ENCODE measurements at places on chromosomes 16 and 17. TPM values are rescaled to one million over a fixed set of nuclear protein-coding genes. Genes with fewer than 3 reads are reported as not detected.

TMEM92 gene
- 31.0 TPM for total RNA-seq

MYH1 gene
- total RNA-seq: not detected

NPIPA2 gene
- total RNA-seq: 1.1 TPM

ITGB4 gene
- total RNA-seq: 77.6 TPM

PDILT gene
- not detected for total RNA-seq

KRT12 gene
- not detected for total RNA-seq

KRTAP4-1 gene
- total RNA-seq: 0.22 TPM

TEX14 gene
- 0.29 TPM for total RNA-seq

RAB37 gene
- total RNA-seq: 1.1 TPM

NEUROD2 gene
- total RNA-seq: not detected

TPSG1 gene
- not detected for total RNA-seq

CACNG1 gene
- total RNA-seq: not detected

KRTAP4-8 gene
- not detected for total RNA-seq
